AG04449 (cell line): ENCODE measurements at places on chromosomes 6 and 20.

DNA sequence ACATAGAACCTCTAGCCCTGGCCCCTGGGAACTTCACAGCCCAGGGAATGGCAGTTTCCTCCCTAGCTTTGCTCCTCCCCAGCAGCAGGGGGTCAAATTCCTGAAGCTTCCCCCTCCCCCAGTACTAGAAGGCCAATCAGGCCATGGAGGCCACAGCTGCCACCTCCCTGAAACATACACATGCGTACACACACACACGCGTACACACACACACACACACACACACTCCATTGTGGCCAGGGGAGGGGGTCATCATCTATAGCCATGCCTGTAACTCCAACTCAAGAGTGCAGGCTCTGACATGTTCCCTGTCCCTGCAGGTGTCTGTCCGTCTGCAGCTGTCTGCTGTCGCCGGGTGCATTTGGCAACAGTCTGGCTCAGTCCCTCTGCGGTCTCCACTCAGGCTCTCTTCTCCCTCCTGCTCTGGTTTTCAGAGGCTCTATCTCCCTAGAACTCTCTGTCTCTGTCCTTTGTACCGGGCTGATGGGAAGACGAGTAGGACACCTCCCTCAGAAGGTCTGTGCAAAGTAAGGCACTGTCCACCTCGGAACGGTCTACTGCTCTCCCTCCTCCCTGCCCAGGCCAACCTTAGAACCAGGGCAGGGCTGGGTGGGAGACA, 1.4 kb downstream of the LRFN2 start:
- no peak for DNase-seq

GRCh38 chr20:61219021-61219431, 33.0 kb upstream of the CDH4 start:
- peak; percentile 21 for DNase-seq

DNA sequence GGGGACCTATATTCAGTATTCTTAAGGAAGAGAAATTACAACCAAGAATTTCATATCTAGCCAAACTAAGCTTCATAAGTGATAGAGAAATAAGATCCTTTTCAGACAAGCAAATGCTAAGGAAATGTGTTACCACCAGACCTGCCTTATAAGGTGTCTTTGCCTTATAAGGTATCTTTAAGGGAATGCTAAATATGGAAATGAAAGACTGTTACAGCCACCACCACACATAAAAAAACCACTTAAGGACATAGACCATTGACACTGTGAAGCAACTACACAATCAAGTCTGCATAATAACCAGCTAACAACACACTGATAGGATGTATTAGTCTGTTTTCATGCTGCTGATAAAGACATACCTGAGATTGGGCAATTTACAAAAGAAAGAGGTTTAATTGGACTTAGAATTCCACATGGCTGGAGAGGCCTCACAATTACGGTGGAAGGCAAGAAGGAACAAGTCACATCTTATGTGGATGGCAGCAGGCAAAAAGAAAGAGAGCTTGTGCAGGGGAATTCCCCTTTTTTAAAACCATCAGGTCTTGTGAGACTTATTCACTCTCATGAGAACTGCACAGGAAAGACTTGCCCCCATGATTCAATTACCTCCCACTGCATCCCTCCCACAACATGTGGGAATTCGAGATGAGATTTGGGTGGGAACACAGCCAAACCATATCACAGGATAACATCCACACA, 119.2 kb upstream of the LAMA2 start:
- DNase-seq = no peak

- peak; percentile 7 for DNase-seq
Observed at GRCh38 chr6:39657355-39658135, 67.7 kb downstream of the KIF6 start.

GRCh38 chr6:124977067-124977908, 15.1 kb downstream of the RNF217 start:
- no peak for DNase-seq

DNA sequence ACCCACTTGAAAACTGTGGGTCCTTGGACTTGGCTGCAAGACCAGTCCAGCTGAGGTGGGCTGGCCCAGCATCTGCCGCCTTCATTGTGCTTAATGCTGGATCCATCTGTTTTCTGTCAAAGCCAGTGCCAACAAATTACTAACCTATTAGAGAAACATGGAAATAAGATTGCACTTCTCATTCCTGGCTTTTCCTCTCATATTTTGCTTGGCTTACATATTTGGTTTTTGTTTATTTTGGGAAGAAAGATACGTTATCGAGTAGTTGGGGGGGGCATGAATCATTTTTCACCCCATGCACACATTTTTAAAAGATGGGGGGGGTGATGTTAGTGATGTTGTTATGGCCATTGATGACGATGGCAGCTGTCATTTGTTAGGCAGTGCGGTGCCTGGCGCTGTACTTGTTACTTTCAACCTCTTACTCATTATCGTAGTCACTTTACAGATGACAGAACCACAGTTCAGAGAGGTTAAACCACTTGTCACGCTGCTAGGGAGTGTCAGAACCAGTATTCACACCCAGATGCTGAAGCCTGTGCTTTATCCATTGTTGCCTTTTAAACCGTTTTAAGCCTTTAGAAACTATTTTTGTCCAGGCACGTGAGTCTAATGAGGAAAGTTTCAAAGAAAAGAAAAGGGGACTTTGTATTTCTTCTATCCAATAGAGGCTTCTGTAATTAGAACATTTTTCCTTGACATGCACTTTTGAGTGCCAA, 180.0 kb downstream of the TMEM242 start:
- no peak for DNase-seq

GRCh38 chr20:35767683-35768481, 3.9 kb upstream of the PHF20 start:
- DNase-seq = no peak

- DNase-seq = no peak
Observed at GRCh38 chr6:52643158-52643557, 27.8 kb upstream of the TMEM14A start.

DNA sequence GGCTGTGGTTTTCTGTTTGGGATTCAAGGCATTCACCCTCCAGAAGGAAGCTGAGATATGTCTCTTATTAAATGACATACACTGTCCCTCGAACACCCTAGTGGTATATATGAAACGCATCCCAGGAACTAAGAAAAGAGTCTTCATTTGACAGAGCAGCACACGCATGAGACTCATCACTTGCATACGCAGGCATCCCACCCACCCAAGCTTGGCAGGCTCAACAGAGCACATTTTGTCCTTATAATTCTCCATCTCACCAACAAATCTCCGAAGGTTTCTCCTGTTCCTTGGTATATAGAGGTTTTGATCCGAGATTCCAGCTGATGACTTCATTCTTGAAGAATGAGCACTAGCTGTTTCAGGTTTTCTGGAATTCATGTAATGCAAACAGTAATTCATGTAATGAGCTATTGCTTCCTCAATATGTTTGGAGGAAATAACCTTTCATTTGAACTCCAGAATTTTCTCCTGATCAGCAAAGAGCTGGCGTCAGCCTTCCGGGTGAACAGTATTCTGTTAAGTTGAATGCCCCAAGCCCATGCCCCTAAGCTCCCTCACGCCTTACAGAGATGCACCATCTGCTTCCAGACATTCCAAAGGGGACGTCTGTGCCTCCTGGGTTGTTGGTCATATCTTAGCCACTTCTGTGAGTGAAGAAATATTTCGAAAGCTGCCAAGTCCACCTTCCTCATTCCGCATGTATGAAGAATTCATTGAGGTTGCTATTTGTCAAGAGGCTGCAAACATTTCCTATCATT, 66.0 kb upstream of the CDH4 start:
- DNase-seq = peak; percentile 86

DNA sequence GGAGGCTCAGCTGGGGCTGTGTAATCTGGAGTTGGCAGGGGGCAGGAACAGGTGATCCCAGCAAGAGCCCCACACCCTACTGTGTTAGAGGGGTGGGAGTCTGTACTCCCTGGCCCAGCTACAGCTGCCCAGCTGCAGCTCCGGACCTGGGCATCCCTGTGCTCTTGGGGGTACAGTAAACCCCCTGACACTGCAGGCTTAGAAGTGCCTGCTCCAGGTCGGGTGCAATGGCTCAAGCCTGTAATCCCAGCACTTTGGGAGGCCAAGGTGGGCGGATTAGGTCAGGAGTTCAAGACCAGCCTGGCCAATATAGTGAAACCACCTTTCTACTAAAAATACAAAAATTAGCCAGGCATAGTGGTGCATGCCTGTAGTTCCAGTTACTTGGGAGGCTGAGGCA, 1228.6 kb upstream of the EYS start:
- DNase-seq = no peak

- no peak for DNase-seq
Observed at GRCh38 chr6:16700202-16700915, 60.9 kb downstream of the ATXN1 start.

DNA sequence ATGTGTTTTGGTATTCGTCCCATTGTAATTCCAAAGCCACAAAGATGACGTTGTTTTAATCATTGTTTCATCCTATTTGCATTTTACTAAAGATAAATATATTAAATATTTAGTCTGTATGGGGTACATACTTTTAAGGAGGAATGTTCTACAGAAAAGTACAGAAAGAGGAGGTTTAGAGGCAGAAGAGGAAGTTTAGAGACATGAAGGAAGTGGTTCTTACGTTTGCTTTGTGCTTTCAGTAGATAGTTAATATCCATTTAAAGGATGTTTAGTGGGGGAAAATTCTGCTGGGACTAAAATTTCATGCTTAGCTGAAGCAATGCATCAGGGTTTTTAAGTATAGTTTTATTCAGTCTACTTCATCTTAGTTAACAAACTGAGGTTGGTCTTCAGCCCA, 116.6 kb downstream of the CRYBG1 start:
- DNase-seq = no peak

DNA sequence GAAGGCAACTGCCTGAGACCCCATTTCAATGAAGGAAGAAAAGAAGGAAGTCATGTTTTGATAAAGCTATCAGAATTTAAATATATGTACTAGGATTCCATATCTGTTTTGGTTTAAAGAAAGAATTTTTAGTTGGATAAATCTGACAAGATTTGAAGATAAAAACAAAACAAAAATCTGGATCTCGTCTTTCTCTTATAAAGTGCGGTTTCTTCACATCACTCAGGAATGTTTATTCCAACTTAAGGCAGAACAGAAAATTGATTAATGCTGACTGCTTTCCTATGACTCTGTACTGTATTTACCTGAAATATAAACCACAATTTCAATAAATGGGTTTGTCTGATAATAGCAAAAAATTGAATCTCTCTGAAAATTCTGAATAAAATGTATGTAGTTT, 439.7 kb downstream of the RFPL4B start:
- no peak for DNase-seq

DNA sequence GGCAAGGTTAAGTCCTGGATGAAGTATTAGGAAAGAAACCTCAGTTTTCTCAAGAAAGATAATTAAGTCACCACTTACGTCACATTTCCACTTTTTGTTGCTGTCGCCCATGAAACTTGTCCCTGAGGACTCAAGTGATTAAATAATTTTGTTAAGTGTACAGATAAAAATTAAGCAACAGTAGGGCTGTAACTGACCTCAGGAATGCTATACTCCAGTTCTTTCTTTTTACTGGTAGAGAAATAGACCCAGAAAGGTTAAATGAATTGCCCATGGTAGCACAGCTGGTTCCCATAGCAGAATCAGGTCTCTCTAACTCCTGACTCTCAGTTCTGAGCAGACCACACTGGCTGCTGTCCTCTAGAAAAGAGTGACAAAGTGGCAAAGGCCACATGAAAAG, 54.5 kb downstream of the CLIC5 start:
- DNase-seq = no peak

GRCh38 chr6:151391471-151392413, at the start of gene ZBTB2:
ZBTB2 (minus strand) TSS chr6:151391559; CDS start chr6:151373637, 17,922 bp downstream.
- DNase-seq = no peak

GRCh38 chr20:54995011-54995410, 519.6 kb downstream of the DOK5 start:
- DNase-seq = no peak

- DNase-seq = no peak
Observed at GRCh38 chr20:54822386-54822785, 347.0 kb downstream of the DOK5 start.

- DNase-seq = no peak
Observed at GRCh38 chr6:56490993-56491392, 151.7 kb downstream of the DST start.

DNA sequence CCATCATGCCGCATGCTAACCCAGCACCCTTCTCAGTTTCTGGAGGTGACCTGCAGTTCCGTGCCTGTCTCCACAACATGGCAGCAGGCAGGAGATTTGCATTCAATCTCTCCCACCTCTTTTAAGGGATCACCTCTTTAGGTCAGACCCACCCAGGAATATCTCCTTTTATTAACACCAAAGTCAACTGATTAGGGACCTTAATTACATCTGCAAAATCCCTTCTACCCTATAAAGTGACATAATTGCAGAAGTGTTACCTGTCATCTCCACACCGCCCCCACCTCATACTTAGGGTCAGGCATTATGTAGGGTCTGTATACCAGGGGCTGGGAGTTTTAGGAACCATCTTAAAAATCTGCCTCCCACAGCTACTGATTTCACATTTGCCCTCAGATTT, 267.5 kb downstream of the TMEM242 start:
- no peak for DNase-seq

DNA sequence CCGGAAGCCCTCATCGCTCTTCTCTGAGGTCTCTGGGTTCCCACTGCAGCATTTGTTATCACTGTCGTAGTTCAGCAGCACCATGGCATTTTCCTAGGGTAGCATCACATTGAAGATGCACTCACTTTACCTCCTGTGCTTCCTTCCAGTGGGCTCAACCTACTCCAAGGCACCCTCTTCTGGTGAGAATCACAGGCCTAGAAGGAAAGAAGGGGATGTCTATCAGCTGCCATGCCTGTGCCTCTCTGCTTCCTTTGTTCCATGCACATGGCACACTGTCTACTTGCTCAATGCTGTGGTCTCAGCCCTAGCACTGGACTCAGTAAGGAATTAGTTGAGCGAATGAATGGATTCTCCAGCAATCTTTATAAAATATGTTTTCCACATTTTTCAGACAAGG, 22.6 kb downstream of the CST4 start:
- no peak for DNase-seq

DNA sequence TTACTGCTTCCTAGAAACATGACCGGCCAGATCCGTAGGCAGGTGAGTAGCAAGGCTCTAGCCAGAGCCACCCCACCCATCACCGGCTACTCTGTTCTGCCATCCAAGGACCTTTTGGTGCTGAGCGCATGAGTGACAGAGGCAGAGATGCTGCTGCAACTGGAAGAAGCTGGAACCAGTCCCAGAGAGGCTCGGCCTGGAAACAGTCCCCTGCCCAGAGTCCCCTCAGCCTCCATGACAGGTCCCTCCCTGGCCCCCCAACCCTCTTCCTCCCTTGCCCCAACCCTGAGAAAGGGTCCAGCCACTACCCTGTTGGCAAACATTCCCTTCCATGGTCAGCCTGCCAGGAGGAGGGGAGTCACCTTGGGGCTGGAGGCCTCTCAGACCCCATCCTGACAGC, 31.9 kb downstream of the BPIFB4 start:
- DNase-seq = no peak

DNA sequence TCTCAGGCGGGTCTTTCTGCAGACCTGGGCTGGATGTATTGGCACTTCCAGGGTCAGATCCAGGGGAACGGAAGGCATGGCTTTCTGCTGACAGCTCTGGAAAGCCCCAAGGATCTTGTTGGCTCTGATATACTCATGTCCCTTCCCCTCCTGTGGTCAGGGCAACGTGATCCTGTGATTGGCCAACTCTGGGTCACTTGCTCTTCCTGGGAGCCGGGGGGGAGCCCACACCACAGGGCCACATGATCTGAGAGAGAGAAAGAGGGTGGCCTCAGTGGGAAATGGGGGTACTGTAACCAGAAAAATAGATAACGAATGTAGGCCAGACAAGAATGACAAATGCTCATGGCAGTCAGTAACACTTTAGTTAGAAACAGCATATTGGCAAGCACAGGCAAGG, 223.0 kb downstream of the NFATC2 start:
- DNase-seq = no peak
